Activated CD4-positive, CD25-positive, alpha-beta regulatory T cell treated with anti-CD3 and anti-CD28 coated beads, Interleukin-2, amount 50 U/mL, for 72 hours (primary cell): ENCODE measurements at places on chromosomes 2 and 18.

DNA sequence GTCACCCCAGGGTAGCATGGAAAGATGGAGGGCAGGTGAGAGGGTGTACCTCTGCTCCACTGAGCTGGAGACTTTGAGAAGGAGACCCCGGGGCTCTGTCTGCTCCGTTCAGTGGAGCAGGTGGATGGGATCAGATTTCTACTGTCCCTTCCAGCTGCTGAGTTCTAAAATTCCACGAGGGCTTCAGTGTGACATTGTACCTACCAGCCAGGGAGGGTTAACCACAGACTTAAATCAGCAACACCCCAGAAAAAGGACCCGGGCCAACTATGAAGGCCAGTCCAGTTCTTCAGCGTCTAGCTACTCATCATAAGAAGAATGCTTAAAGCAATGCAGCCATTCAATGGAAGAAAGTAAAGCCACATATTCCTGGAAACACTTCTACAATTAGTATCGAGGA is 23.8 kb downstream of the STAT1 start:
- DNase-seq = no peak

- DNase-seq = no peak
These were observed 173.5 kb downstream of the CDH2 start for GRCh38 chr18:28003451-28003850.

- DNase-seq = no peak
These were observed 8.4 kb upstream of the CREG2 start for GRCh38 chr2:101395545-101396315.

GRCh38 chr18:43389163-43389562 is 111.9 kb upstream of the SYT4 start:
- no peak for DNase-seq

DNA sequence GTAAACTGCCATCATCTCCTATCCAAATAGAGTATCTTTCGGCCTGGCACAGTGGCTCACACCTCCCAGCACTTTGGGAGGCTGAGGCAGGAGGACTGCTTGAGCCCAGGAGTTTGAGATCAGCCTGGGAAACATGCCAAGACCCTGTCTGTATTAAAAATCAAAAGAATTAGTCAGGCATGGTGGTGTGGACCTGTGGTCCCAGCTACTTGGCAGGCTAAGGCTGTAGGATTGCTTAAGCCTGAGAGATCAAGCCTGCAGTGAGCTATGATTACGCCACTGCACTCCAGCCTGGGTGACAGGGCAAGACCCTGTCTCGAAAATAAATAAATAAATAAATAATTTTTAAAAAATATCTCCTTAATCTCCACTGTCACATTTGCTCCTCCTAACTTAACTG is 14.7 kb upstream of the ARPC2 start:
- DNase-seq = no peak

DNA sequence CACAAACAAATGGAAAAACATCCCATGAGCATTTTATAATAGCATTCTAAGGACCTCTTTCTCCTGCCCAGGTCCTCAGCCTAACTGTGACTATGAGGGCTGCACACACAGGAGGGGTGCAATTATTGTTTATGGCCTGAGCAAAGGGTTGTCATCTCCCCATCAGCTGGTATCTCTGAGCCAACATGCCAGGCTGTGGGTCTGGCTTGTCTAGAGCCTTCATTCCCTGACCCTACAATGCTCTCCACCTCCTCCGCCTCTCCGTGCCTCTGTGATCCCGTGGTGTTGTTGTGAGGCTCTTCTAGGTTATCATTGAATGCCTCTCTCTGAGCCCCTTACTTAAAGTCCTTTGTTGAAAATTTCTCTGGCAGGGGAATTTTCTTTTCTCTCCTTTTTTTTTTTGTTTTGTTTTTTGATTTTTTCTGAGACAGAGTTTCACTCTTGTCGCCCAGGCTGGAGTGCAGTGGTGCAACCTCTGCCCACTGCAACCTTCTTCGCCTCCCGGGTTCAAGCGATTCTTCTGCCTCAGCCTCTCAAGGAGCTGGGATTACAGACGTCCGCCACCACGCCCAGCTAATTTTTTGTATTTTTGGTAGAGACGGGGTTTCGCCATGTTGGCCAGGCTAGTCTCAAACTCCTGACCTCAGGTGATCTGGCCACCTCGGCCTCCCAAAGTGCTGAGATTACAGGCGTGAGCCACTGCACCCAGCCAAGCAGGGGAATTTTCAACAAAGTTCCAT is 126.4 kb downstream of the SMAD7 start:
- DNase-seq = peak; percentile 21

DNA sequence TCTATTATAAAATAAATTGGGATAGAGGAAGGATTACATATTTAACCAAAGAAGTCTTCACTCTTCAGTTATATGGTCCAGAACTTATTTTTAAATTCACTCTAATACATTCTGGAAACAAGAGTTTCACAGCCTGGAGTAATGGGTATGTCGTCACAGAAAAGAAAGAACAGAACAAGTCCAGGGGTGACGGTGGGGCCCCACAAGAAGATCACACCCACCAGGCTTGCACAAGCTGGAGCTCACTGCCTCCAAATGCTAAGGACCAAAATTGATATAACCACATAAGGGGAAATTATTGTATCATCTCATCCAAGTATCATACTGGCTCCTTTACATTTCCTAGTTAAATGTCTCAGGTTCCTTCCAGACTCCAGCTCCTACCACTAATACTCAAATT is 11.3 kb downstream of the LRPPRC start:
- DNase-seq = no peak

DNA sequence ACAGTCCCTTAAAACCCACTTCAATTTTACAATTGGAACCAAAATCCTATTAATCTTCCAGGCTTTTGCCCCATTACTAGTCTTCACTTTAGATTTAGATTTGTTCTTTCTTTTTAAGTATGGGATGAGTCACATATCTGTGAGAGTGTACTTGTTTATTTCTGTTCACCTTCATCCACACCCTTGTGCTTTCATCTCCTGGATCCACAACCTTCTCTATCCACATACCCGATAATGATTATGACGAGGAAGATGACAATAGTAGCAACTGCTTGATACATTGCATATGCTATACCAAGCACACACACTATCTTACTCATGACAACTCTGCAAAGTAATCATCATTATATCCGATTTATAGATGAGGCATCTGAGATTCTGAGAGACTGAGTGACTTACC is 297.3 kb downstream of the PLCL1 start:
- DNase-seq = no peak

- no peak for DNase-seq
These were observed 1782.1 kb upstream of the CELF4 start for GRCh38 chr18:39347701-39348100.

GRCh38 chr18:13570856-13571495 is 155.4 kb downstream of the FAM210A start:
- DNase-seq = peak; percentile 31

- DNase-seq = no peak
These were observed 200.3 kb downstream of the NYAP2 start for GRCh38 chr2:225599856-225600255.

DNA sequence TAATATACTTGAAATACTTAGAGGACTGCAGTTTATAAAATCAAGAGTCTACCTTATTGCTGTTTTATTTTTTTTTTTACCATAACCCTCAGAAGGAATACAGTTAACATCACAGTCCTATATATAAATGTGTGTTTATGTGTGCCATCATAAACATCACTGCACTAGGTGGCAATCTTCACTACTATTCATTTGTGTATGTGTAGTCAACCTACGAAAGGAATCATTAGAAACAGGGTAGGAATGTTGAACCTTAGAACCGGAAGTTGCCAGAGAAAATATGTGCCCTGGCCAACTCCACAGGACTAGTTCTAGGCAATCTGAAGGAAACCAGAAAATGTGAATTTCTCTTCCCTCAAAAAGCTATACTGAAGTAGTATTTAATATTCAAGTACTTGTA is 3.4 kb downstream of the GEN1 start:
- no peak for DNase-seq

GRCh38 chr2:210267698-210268097 is 42.5 kb upstream of the ACADL start:
- no peak for DNase-seq

GRCh38 chr2:39874236-39874635 is 95.2 kb upstream of the THUMPD2 start:
- no peak for DNase-seq

- no peak for DNase-seq
These were observed 19.9 kb upstream of the SP3 start for GRCh38 chr2:173984866-173985604.

DNA sequence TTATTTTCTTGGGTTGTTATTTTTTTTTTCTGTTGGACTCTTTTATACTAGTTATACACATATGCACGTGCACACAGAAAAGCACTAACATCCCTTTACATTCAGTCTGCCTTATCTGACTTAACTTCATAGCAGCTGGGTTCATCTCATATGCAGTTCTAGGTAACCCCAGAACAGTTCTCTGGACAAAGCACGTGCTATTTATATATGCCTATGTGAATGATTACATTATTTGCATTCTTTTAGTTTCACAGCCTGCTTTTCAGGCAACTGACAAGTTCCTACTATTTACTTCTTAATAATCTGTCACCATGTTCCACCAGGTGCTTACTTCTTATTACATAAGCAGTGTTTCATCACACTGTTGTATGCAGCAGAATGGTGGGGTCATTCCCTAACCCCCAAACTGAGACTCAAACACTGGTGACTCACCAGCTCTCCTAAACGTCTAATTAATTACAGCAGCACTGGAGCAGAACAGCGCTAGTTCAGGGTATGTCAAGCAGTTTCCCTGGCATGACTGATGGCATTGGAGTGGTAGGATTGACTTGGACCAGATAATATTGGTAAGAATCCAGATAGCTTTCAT is 372.8 kb downstream of the CLIP4 start:
- DNase-seq = no peak

- no peak for DNase-seq
These were observed 144.2 kb upstream of the ARL4C start for GRCh38 chr2:234641086-234641485.

DNA sequence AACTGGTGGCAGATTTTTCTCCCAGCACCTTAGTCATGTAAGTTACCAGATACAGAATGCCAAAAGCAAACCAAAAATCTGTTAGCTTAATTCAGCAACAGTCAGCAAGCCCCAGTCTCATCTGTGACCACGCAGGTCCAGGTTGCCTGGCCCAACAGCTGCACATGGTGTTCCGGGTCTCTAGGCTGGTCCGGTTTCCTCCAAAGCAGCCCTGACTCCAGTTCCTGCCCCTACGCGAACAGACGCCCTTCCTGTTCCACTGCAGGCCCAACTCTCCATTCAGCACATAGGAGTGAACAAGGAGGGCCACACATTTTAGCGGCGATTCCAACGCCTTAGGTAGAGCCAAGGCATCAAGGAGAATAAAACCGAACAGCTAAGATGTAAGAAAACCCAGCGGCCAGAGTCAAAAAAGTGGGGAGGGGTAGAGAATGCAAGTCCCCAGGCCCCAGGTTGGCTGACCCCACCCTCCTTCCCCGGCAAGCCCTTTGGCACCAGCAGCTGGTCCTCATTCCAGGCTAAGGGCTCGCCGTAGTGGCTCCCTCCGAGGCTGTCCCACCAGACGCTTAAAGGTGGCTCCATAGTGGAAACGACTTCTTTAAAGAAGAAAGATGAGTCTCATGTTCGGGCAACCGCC is 1.5 kb downstream of the STK25 start:
- DNase-seq = no peak

DNA sequence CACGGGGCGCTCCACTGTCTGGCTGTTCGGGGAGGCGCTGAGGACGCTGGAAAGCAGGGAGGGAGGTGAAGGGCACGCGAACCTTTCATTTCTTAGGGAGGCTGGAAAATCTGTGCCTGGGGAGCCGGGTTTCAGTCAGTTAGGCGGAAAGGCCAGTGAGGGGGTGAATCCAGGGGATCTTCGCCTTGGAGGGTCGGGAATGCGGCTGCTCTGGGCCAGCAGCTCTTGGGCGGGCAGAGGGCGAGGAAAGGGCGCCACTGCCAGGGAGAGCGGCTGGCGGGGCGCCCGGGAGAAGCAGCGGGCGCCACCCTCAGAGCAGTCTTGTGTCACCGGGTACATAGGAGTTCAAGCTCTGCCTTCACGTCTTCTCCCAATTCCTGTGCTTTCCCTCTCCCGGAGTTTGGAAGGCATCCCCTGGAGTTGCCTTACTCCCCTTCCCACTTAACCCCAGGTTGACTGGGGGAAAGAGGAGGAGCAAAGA is 1.4 kb downstream of the CCDC85A start:
- no peak for DNase-seq

DNA sequence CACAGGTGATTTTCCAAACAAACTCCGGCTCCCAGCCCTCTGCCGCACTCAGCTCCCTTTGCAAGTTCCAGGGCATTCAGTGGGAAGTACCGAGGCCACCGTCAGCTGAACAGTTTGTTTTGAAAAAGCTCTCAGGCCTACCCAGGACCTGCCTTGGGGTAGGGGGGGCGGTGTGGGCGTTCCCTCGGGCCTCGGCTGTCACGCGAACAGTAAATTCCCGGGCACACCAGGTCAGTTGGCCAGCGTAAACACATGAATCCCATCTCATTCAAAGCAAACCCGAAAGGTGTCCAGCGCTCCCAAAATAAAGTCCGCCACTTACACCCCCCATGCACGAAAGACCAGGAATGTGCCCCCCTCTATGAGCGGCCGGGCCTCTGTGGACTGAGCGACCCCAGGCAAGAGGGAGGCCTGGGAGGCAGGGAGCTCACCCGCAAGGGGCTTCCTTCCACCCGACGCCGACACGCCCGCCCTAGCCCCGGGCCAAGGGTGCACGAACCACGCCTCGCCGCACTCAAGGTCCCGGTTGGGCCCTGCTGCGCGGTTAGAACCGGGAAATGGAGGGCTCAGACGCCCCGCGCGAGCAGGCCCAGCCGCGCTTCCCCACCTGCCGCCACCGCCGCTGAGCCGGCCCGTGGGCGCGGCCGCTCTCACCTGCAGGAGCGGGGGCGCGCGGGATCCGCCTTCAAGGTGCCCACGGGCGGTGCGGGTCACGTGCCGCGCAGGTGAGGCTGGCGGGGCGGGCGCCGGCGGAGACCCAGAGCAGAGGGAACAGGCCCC is at the start of gene WDSUB1:
TSS of gene WDSUB1 (minus strand) at position 775 of the 780 bp plus-strand sequence. CDS start 3,634 bp downstream, outside the sequence.
- no peak for DNase-seq

GRCh38 chr2:160389875-160390274 is 103.7 kb downstream of the RBMS1 start:
- DNase-seq = no peak

DNA sequence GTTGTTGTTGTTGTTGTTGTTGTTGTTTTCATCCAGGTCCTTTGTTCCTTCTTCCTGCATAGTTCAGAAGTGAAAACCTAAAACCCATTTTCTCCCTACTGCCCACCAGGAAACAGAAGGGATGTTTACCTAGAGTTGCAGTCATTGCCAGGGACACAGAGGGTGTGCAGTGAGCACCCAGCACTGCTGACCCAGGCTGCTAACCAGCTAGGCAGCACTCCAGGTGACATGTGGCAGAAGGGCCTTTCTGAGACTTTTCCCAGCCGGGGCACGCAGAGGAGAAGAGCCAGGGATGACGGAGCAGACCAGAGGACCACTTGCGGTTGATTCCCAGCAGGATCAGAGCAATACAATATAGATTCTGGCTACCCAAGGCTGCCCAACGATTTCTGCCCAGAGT is 286.3 kb downstream of the BCL11A start:
- DNase-seq = no peak

GRCh38 chr2:168686452-168687191 is 115.8 kb upstream of the NOSTRIN start:
- no peak for DNase-seq

DNA sequence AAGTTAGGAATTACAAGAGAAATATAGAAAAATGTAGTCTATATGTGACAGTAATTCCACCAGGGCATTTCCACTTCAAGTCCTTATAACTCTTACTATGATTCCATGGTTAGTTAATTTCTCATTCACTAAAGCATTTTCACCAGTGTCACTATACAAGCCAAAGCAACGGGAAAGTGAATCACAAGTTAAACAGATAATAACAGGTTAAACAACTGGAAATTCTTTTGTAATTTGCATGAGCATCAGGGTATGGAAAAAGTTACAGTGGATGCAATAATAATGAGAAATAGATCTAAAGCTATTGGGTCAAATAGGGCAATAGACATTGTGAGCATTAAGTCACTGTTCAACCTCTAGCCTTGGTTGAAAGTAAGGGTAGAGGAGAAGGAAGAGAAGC is 88.9 kb upstream of the ST6GAL2 start:
- DNase-seq = no peak
